ENCODE measurements at places on chromosomes 12 and 14.
A peak's percentile ranks its signal among the peaks of the same experiment; 100 is the strongest.

GRCh38 chr12:105100998-105101397 lies 6.5 kb upstream of the WASHC4 start:
- peak; percentile 26 for DNase-seq

DNA sequence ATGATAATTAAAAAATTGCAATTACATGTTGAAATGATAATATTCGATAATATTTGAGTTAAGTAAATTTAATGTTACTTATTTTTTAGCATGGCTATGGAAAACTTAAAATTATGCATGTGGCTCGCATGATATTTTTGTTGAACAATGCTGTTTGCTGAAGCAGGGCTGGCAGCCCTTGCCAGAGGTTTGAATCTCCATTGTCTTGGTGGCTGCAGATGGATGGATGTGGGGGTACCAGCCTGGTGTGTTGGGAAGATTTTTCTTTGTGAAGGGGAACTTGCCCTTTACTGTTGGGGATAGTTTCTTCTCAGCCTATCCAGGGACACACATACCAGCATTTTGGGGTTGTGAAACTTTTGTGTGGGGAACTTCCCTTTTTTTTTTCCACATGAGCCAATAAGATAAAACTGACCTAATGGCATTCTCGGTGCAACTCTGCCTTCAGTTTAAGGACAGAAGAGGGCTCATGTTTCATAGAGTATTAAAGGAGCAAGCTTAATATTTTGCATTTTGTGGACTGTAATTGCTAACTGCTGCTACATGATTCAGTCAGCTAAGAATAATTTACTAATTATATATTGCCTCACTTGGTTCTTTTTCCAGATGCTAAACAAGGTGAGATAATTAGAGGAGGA lies 8.8 kb downstream of the RASSF3 start:
- peak; percentile 45 for DNase-seq

DNA sequence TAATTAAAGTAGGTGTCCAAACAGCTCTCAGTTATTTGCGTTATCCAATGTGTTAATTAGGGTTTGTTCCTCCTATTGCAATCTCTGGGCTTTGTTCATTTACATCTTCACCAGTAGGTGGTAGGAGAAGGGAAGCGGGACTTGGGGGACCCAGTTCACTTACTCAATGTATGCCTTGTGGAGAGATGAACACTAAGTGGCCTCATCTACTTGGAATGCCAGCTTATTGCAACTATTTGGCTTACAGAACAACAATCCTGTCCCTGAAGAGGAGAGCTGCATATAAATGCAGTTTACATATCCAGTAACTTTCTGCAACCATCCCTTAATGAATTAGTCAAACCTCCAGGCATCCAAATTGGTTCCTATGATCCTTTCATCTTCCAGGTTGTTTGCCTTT lies 417.1 kb upstream of the CCDC196 start:
- DNase-seq, result no peak

DNA sequence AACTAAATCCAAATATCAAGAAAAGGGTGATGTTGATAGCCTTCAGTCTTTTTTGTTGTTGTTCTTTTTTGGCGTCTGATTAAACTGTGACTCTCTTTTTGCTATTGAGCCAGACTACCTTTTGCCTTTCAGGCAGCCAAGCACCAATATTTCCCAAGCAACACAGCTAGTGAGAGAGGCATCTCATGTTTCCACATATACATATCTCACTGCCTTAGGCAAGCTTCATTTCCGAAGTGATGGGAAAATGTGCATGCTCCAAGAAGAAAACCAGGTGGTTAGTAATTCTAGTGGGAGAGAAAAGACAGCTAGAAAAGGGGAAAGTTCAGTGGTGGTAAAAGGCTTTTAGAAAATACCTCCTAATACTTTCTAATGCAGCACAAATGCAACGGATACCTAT lies 277.7 kb downstream of the TMTC2 start:
- no peak for DNase-seq

DNA sequence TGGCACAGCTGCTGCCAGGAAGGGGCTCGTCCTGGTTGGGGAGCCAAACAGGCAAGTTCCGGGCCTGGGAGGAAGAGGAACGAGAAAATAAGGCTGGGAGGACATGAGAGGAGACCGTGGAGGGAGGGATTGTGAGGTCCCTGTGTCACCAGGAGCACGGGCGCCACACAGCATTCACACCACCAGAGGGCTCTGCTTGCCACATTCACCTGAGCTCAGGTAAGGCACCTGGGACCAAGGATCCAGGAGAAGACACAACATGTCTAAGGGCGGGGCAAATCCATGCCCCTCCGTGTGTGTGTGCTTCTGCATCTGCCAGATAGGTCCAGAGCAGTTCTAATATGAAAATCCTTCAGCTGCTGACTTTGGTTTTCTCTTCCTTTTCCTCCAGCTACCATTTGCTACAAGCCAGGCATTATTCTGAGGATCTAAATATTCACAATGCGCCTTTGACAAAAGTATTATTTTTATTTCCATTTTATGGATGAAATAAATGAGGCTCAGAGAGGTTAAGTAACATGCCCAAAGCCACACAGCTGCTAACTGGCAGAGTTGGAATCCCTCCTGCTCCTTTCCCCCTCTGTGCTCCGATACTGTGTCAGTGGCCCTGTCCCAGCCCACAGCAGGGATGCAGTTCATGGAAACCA lies 14.6 kb downstream of the RAPGEF3 start:
- DNase-seq, result no peak

GRCh38 chr12:125203145-125203765 lies 138.0 kb downstream of the AACS start:
- no peak for DNase-seq

DNA sequence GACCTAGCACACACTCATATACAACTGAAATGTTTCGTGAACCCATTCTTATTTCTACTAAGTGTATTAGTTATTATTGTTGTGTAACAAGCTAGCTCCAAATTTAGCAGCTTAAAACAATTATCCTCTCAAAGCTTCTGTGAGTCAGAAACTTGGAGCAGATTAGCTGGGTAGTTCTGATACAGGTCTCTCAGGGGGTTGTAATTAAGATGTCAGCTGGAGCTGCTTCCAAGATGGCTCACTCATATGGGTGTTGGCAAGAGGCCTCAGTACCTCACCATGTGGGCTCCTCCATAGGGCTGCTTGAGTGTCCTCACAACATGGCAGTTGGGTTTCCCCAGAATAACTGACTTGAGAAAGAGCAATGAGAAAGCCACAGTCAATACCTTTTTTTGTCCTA lies 9.8 kb downstream of the GPR135 start:
- DNase-seq, result peak; percentile 61

DNA sequence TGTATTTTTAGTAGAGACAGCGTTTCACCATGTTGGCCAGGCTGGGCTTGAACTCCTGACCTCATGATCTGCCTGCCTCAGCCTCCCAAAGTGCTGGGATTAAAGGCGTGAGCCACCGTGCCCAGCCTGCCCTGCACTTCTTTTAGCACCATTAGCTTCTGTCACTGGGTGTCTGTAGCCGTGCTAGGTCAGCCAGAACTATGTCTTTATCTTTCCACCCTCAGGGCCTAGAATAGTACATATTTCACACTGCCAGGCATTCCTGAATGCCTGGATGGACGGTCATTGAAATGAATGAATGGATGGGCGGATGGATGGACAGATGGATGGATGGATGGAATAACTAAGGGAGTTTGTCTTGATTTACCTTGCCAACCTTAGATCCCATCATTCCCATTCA lies 33.7 kb downstream of the FBXL14 start:
- DNase-seq, result no peak

DNA sequence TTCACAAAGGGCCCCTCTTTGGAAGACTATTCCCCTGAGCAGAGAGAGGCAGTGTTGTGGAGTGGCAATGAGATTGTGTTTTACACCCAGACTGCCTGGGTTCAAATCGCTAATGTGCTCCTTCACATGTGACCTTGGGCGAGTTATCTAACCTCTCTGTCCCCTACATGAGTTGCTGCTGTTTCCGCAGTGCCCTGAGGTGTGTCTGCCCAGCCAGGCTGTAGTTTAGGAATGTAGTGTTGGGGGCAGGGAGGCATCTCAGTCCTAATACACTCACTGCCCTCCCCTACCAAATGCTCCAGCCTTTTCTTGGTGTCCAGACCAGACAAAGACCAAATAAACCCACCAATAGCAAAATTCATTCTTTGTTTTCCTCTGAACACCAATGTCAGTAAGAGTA lies 78.6 kb downstream of the SLC24A4 start:
- no peak for DNase-seq

- DNase-seq, result no peak
Observed at GRCh38 chr12:54004841-54005530, 3.8 kb upstream of the HOXC8 start.

- peak; percentile 70 for DNase-seq
Observed at GRCh38 chr12:111596985-111597830, 1.9 kb downstream of the ATXN2 start.

Data from RPMI7951 (cell line).